Bone marrow (tissue), 2 donors: ENCODE measurements at places on chromosomes 3 and 15.

- DNase-seq = no peak
Measured at GRCh38 chr3:127420829-127421228, 133.0 kb upstream of the PRR20G start.

- no peak for DNase-seq
Measured at GRCh38 chr3:189937302-189938127, 183.2 kb downstream of the P3H2 start.

- DNase-seq = no peak
Measured at GRCh38 chr3:150216041-150216811, 191.9 kb upstream of the TSC22D2 start.

DNA sequence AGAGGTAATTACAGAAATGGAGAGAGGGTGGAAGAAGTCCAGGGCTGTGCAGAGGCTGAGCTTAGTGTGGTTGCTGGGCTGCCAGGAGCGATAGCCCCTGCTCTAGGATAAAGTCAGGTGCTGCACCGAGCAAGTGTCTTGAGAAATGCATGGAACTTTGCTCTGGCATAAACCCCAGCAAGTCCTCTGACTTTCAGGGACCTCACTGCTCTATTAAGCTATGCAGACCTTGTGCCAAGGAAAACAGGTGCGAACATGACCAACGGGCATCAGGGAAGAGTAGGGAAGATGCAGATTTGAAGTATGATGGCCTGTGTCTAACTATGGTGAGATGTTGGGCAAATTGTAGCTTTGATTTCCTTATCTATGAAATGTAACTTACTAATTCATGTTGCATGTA lies 416.8 kb downstream of the NR2F2 start:
- DNase-seq = no peak

DNA sequence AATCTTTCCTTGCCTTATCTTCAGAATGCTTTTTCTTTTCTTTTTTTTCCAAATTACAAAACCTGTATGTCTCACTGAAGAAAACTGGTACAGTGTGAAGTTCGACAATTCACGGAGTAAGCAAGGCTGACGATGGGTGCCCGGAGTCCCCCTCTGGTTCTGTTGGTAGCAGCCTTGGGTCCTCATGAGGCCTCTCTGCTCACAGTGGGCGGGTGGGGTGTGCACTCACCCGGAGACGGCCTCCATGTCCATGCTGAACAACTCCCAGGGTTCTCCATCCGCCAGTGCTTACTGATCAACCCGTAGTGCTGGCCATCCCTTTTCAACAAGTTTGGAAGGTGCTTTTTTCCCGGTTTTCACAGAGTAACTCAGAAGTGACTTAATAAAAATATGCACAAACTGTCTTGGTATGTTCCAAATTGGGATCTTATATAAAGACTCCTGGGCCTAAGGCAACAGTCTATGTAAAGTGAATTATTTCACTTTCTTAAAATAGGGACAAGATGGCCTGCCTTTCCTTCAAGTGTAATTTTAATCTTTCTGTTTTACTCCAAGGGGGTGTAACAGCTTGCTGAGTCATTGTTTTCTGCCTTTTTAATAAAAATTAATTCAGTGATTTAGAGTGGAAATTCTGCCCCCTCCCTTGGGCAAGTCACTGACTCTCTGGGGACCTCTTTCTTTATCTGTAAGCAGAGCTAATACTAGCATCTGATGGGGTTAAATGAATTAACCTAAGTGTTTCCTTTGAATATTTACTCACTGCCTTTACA lies 23.7 kb downstream of the LRRK1 start:
- no peak for DNase-seq

DNA sequence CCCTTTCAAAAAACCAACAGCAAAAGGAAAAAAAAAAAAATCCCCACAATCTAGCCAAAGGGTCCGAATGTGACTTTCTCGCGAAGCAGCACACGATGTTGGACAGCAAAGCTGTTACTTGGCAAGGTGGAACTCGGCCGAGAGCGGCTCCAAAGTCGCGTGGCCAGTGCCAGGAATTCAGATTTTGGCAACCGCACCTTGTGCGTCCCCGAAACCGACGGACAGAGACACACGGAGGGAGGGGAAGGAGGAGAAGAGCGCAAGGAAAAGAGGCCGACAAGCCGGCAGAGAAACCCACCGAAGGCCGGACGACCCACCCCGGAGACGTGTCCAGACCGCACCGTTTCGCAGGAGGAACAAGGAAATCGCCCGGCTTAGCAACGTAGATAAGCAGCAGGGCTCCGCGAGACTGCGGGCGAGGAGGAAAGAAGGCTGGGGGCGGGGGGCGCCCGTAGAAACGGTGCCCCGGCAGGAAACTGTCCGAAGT lies 517.3 kb downstream of the MECOM start:
- no peak for DNase-seq

DNA sequence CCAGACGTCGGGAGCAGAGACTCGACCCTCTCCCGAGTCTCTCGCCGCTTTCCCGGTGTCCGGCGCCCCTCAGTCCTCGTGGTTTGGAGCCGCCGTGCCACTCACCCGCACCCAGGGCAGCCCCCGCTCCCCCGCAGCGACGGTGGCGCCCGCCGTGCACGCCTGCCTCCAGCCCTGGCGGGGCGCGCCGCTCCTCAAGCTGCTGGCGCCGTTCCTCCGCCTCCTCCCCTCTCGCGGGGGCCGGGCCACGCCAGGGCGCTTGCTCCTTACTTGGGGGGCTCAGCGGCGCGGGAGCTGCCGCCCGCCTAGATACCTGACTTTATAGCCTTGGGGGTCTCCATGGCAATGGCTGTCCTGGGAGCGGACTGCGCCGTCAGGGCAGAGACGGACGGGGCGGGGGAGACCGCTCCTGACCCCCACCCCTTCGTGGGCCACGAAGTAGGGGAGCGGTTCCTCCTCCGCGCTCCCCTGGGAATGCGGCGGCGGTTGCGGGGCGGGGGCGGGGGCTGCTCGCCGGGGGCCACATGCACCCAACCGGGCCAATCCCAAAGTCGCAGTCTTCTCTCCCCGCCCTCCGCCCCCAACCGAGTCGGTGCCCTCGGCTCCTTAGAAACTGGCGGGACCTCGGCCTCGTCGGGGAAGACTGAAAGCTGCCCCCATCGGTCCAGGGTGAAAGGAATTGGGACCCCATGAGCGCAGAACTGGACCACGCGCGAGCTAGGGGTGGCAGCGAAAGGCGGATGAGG lies at the start of gene ANKRD63:
Gene ANKRD63 (minus strand): TSS at position 196 of the 746 bp plus-strand sequence. CDS start 478 bp downstream, outside the sequence.
- DNase-seq = no peak

DNA sequence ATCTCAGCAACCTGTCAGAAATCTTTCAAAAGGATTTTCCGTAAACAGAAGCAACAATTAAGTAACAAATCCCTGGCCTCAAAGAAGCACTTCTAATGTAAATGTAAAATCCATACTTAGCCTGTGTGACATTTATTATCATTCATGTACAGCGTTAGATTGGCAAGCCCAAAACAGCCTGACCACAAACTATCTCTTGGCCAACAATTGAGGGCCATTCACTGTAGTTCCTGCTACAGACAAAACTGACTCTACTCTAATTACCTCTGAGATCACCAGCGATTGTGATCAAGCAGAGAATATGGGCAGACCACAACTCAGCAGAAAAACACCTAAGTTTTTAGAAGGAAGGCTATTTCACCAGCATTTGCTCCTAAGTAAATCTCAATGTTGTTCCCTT lies 9.2 kb downstream of the SHQ1 start:
- DNase-seq = no peak

DNA sequence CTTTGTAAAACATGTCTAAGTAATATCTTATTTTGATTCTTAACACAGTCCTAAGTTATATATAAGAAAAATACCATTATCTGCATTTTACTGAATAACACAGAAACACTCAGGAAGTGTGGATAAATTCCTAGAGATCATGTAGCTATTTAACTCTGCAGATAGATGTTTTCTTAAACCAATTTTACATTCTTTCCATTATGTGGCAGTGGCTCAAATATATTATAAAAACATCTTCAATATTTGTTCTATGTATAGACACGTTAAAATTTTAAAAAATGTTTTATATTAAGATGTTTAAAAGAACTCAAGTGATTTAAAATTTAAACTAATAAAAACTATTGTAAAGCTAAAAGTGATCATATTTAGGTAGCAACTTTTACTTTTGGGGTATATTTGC lies 683.8 kb downstream of the DIPK2A start:
- DNase-seq = no peak

DNA sequence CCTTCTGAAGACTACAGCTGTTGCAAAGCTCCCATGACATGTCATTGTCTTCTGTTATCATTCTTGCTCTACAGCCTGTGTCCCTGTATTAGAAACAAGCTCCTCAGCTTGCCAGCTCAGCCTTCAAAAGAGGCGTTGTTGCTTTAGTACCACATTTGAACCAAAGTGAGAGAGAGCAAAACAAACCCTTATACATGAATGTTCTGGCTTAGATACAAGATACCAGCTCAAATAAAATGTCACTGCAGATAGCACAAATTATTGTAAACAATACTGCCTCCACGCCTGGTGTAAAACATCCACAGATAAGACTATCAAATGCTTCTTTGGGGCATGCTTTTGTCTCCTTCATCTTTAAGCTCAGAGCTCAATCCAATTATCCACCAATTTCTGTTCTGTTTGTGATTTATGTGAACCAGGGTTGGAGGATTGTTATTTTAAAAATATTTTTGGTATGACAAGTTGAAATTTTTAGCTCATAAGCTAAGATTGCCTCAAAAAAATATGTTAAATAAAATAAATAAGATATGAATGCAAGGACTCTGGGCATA lies 403.6 kb upstream of the CDIN1 start:
- DNase-seq = no peak

DNA sequence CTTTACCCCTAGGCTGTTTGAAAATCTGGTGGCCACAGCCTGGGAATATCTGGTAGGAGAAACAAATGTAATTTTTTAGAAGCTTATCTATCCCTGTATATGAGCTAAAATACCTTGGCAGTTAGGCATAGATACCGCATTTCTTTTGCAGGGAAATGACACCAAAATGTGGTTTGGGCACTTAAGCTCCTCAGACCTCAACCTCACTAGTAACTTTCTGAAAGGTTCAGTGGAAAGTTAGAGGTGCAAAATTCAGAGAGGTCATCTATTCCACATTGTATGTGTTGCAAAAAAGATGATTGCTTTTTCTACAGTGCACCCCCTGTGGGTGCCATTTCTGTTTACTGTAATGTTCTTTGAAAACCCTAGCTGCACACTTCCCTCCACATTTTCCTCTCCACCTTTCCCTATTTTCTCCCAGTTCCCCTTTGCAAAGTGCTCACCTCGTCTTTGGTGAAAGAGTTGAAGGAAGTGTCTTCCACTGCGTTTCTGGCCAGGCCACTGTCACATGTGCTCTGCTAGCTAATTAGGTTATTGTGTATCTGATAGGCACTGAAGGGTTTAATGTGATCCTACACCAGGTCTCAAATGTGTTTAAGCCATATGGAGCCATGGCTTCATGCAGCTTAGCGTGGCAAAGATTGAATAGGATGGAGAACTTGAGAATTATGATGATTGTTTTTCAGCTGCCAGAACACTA lies 1.3 kb downstream of the SACM1L start:
- no peak for DNase-seq

DNA sequence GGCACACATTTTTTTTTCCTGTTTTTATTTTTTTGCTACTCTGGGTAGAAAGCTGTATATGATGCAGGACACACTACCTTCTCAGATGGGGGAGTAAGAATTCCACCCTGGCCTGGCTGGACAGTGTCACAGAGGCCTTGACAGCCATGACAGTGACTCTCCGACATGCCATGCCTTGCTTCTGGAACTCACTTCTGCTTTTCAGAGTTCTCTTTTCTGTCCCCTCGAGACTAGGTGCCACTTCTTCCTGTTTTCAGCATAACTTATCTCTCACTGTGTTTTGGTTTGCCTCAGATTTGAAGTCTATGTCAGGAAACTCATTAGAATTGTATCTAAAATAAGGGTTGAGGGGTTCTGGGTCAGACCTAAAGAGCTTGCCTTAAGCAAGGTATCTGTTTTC lies 69.1 kb upstream of the SEC13 start:
- DNase-seq = peak; percentile 63

GRCh38 chr15:53833134-53833624 lies 73.7 kb upstream of the WDR72 start:
- no peak for DNase-seq

DNA sequence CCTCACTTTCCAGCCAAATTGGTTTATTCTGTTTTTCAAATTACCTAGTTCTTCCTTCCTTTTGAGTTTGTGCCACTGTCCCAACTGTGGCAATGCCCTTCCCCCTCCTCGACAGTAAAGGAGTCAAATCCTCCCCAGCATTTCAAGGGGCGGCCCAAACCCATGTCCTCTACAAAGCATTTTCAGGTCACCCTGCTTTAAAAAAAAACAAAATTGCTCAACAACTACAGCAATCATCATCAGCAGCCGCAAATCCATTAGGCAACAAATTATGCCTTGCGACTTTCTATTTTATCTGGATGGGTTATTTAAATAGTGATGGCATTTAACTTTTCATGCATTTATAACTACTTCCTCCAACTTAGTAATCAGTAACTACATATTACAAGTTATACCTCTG lies 32.7 kb downstream of the PLD1 start:
- no peak for DNase-seq

DNA sequence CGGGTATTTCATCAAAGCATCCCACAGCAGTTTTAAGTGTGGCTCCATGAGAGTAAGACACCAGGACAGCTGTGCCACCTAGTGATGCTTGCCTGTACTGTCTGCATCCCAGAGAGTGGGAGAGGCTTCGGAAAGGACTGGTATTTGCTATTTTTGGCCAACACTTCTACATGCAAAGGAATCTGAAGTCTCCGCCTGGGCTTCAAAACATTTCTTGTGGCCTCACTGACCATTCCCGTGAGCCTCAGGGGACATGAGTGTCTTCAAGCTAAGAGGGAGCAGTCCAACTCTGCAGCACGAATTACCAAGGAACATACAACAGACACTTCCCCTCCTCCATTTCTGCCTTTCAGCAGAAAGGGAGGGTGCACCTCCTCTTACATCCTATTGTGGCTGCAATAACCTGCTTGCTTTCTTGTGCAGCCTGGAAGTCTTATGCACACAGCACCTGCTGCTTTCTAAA lies 177.5 kb downstream of the RORA start:
- DNase-seq = no peak

- no peak for DNase-seq
Measured at GRCh38 chr15:40323953-40324937, 753 bp downstream of the INAFM2 start.

GRCh38 chr3:128072454-128073184 lies 20.4 kb downstream of the SEC61A1 start:
- DNase-seq = no peak

- DNase-seq = no peak
Measured at GRCh38 chr3:141308588-141309218, 59.6 kb upstream of the ZBTB38 start.

DNA sequence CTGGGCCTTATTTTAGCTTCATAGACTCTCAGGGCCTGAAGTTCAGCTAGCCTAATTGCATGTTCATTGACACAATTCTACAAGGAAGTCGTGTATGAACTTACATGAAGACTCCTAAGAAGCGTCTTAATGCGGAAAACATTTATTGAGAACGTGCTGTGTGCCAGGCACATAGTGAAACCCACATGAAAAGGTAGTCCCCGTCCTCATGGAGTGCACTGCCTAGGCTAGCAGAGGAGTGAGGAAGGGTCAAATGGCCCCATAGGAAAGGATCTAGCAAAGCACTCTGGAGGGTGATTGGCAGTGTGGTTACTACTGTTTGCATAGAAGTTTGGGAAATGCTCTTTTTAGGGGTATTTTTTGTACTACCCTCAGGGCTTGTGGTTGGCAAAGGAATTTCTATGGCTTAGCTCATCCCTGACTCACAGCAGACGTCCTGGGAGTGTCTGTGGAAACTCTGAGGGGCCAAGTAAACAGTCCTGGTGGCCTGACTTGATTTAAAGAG lies 854 bp upstream of the NPTN start:
- no peak for DNase-seq
